A549 treated with Mapracorat at 1 μM for 4 hours (cell line): ENCODE measurements at places on chromosomes 1 and 21. TPM values are rescaled to one million over a fixed set of nuclear protein-coding genes. Genes with fewer than 3 reads are reported as not detected.

The USH2A gene
- total RNA-seq, result not detected in 5 replicates

The GBP6 gene
- total RNA-seq, result not detected in 5 replicates

The TDRD5 gene
- total RNA-seq, result 0.05 TPM in 2 of 5 replicates, not detected in the others

The PCAT6 gene
- 2.8 to 5.1 TPM (median 3.8 TPM) in 5 replicates for total RNA-seq

The PCP4L1 gene
- total RNA-seq, result not detected in 5 replicates

The C1orf115 gene
- total RNA-seq, result 4.7 to 6.8 TPM (median 5.9 TPM) in 5 replicates

The COL16A1 gene
- 2.9 to 5.7 TPM (median 4.6 TPM) in 5 replicates for total RNA-seq
